ENCODE measurements at places on chromosomes 4 and X.

- DNase-seq: no peak
Observed at GRCh38 chr4:111959222-111959621, 186.0 kb upstream of the FAM241A start.

DNA sequence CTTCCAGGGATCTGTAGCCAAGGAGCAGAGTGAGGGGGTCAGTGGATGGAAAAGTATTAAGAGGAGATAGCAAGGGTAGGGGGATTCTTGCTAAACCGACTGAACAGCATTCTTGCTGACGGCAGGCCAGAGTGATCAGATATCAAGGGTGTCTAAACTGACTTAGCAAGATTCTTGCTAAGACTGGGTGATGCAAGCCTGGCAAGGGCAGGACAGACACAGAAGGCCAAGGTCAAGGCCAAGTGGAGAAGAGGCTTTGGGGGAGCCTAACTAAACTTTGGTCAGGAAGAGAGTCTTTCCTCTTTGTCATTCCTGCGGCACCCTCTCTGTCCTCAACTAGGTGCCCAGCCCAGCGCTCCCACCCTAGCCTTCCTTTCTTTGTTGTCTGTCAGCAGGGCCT, 799 bp downstream of the XPNPEP2 start:
- no peak for DNase-seq

GRCh38 chr4:67546971-67547370, 1.7 kb upstream of the CENPC start:
- DNase-seq: no peak

GRCh38 chr4:52014903-52015302, 5.3 kb downstream of the LRRC66 start:
- DNase-seq: no peak

DNA sequence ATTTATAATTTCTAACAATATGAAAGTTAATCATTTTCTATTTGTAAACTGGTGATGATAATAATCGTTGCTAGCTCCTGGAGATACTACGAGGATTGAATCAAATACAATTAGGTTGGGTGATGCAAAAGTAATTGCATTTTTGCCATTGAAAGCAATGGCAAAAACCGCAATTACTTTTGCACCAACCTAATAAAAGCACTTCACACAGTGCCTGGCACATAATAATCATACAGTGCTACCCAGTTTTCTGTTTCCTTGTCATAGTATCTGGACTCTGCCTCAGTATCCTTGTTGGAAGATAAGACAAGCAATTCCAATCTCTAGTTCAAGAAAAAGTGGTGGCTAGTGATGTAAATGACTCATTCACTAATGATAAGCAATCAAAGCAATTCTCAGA, 176.8 kb upstream of the TRPC5 start:
- DNase-seq: no peak

- no peak for DNase-seq
Observed at GRCh38 chr4:174216799-174217272, 66.6 kb downstream of the FBXO8 start.

DNA sequence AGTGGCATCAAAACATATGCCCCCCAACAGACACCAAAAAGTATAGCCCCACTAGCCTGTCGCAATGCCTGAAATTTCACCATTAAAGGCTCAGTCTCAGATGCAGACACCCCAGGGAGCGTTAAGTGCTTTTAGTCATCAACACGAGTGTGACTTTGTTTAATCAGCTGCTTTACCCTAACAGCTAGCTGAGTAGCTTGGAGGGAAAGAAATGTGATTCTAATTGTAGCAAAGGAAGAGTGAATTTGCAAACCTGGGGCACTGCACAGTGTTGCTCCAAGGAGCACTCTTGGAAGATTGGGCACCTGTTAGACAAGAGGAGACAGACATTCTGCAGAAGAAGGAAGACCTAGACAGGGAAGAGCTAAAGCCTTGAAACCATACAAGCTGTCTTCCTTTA, 145.1 kb downstream of the BEND2 start:
- DNase-seq: peak; percentile 80

DNA sequence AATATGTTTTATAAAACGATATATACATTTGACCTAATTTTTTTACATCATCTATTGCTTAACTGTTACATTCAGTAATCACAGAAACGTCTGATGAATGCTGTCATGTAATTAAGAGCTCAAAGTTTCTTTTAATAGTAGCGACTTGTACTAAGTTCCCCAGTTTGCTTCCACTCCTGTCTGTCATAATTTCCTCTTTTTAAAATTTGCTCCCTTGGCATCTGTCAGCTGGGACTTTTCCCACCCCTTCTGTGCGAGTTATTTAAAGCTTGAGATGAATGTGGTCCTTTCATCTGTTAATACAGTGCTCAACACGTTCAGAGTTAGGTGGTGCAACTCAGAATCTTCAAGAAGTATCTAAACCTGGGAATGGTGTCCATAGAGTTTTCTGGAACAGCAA, 1.2 kb downstream of the RAP1GDS1 start:
- no peak for DNase-seq

GRCh38 chr4:182916483-182917181, 554 bp downstream of the DCTD start:
- peak; percentile 7 for DNase-seq

DNA sequence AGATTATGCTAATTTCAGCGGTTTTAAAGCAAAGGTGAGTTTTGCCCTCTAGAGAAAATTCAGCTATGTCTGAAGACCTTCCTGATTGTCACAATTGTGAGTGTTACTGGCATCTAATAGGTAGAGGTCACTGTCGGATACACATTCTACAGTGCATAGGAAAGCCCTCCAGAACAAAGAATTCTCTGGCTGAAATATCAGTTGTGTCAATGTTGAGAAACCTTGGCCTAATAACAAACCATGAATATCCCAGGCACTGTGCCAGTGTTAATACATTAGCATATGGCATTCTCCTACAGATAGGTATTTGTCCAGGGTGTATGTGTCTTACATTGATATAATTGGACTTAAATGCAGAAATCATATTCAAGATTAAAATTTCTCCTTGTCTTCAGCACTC, 294.3 kb downstream of the FSTL5 start:
- DNase-seq: no peak

- no peak for DNase-seq
Observed at GRCh38 chr4:7785017-7785416, 154.6 kb downstream of the AFAP1 start.

DNA sequence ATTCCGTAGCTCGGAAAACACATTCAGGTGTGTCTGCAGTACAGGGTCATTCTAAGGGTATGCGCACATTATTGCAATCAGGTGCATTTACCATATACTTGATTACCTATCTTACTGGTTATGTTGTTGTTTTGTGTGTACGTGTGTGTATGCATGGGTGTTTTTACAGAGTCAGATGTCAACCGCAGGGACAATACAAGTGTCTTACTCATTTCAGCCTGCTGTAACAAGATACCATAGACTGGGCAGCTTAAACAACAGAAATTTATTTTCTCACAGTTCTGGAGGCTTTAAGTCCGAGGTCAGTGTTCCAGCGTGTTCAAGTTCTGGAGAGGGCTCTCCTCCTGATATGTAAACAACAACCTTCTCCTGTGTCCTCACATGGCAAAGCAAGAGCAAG, 316.7 kb downstream of the DMD start:
- DNase-seq: no peak

- DNase-seq: no peak
Observed at GRCh38 chr4:106048250-106048971, 153.1 kb downstream of the NPNT start.
